ENCODE measurements at places on chromosomes 4 and X.

DNA sequence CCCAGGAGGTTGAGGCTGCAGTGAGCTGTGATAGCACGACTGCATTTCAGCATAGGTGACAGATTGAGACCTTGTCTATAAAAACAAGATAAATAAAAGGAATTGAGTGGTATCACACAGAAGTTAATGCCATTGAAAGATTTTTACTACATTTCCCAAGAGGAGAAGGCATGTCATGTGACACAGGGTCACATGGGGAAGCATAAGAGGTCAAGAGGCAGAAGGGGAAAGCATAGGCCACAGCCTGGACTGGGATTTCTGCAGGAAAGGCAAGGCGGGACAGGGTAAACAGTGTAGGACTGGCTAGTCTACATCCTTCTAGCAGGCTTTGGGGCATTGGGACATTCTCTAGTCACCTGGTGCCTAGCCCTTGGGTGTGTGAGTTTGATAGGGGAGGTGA lies 88.6 kb downstream of the PDGFRA start:
- DNase-seq: no peak

- DNase-seq: no peak
These were observed 130.2 kb upstream of the FAM9B start for GRCh38 chrX:9164086-9164485.

GRCh38 chr4:115844180-115844579 lies 730.8 kb upstream of the NDST4 start:
- DNase-seq: no peak

DNA sequence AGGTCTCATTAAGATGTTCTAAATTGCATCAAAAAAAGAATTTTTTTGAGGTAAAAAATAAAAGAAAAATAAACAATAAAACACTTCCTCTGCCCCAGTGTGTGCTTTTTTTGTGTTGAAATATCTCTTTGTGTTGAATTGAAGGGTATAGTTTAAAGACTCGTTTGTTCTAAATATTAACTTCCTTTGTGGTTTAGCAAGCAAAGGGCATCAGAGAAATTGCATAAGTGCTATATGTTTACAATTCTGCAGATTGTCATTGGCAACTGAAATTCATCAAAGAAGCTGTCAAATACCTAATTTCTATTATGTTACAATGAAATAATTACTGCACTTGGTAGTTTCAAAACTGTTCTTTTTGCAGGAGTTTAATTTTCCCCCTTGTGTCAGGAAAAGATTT lies 260.5 kb downstream of the DKK2 start:
- DNase-seq: no peak

- DNase-seq: no peak
These were observed 141.5 kb upstream of the RBPJ start for GRCh38 chr4:26179316-26179760.

DNA sequence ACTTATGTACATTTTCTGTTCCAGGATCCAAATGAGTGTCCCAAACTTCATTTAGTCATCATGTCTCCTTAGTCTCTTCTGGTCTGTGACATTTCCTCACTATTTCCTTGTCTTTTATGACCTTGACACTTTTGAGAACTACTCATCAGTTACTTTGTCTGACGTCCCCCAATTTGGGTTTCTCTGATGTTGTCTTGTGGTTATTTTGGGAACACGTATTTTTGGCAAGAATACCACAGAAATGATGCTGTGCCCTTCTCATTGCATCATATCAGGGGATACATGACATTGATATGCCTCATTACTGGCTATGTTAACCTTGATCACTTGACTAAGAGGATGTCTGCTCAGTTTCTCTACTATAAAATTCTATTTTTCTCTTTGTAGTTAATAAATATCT lies 308.8 kb downstream of the ZNF674 start:
- no peak for DNase-seq

DNA sequence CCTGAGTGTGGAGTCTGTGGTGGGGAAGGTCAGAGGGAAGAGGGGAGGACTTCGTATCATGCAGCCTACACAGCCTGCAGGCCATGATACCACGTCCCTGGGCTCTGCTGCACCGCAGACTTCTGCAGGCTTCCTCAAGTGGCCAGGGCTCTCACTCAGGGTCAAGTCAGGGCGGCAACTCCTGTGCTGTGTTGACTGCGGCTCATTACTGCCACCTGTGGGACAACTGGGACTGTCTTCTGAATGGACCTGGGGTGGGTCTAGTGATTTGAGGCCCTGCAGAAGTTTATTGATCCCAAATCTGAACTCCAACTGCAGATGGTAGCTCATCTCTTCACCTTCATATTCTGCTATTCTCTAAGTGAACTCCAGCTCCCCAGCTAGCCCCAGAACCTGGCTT lies 167.1 kb downstream of the NSUN7 start:
- peak; percentile 35 for DNase-seq

- DNase-seq: no peak
These were observed 1279.7 kb upstream of the ADGRL3 start for GRCh38 chr4:59920416-59920815.

GRCh38 chr4:56286763-56287162 lies 100.5 kb downstream of the AASDH start:
- no peak for DNase-seq

DNA sequence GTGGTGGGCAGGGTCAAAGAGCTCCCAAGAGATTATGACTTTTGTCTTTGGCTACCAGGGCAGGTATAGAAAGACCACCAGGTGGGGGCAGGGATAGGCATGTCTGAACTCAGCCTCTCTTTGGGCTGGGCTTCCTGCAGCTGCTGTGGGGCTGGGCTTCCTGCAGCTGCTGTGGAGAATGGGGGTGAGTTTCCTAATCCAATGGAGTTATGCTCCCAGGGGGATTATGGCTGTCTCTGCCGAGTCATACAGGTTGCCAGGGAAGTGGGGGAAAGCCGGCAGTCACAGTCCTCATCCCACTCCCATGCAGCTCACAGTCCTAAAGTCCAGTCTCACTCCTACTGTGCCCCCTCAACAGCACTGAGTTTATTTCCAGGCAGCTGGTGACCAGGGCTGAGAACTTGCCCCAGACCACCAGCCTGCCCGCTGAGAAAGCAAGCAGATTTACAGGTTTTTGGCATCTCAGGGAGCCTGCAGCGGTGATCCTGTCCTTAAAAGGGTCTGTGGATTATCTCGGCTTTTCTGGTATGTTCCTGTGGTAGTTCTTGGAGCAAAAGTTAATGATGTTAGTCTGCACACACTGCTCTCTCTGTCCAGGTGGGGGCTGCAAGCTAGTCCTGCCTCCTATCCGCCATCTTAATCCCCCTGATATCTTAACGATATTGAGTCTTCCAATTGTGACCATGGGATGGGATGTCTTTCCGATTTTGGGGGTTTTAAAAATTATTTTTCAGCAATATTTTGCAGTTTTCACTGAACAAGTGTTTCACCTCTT lies 133.4 kb downstream of the RTL9 start:
- no peak for DNase-seq

GRCh38 chr4:184960505-184960971 lies 57.8 kb upstream of the HELT start:
- DNase-seq: no peak

DNA sequence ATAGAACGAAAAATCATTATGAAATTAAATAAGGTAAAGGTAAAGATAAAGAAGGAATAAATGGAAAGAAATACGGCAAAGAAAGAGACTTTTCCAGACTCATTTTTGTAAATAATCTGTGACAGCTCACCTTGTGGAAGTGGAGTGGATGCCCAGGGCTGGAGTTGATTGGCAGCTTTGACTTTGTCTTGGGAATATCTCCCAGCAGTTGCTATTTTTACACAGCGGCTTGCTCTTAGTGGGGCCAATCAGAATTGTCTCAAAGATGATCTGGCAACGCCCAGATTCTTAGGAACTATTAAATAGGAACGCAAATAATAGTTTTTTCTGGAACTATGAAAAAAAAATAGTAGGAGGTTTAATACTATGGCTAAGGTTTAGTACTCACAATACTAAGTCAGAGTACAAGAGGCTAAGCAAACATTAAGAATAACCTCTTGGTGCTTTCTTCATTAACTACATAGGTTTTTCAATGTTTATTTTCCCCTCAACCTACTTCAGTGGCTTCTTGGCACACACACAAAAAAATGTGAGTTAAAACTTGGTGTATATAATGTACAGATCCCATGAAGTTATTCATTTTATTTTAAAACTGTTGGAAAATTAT lies 132.7 kb downstream of the TRAM1L1 start:
- no peak for DNase-seq

DNA sequence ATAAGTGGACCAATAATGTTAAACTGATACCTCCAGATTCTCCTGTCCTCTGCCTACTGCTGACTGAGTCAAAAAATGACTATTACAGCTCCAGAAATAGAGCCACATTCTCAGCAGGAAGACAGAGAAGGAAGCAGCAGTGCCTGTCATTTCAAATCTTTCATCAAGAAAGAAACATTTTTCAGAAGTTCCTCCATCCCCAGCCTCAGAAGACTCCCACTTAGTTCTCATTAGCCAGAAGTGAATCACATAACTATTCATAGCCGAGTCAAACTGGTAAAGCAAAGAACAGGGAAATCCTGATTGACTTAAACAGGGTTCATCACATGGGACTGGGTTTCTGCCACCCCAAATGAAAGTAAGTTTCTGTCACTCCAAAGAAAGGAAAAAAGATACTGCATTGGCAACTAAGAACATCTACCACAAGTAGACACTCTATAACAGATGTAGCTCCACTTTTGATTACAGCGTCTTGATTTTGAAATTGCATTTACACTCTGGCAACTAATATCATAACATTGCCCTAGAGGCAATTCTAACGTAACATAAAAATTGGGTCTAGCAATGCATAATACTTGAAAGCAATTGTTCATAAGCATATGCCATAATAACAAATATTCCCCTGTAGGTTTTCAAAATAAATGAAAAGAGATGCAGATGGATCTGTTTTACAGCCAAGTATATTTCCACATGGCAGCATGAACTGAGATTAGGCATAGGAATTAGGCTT lies 599.8 kb downstream of the GALNTL6 start:
- no peak for DNase-seq

- no peak for DNase-seq
These were observed 201.5 kb upstream of the KLF3 start for GRCh38 chr4:38462367-38463055.

DNA sequence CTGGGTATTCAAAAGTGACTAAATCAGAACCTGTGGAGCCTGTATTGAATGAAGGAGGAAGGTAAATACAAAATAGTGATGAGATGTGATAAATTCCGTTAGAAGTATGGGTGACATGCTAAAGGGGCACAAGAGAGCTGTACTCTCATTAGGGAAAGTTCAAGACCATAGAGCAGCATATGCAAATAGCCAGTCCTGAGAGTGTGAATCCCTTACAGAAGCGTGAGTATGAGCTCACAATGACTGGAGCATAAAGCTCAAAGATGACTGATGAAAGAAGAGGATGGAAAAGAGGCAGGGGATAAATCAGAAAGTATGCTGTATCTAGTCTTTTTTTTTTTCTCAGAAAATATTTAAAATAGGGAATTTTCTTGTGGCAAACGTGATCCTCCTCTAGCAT lies 12.1 kb upstream of the NPFFR2 start:
- no peak for DNase-seq

GRCh38 chr4:108010167-108010566 lies 20.5 kb downstream of the HADH start:
- no peak for DNase-seq

DNA sequence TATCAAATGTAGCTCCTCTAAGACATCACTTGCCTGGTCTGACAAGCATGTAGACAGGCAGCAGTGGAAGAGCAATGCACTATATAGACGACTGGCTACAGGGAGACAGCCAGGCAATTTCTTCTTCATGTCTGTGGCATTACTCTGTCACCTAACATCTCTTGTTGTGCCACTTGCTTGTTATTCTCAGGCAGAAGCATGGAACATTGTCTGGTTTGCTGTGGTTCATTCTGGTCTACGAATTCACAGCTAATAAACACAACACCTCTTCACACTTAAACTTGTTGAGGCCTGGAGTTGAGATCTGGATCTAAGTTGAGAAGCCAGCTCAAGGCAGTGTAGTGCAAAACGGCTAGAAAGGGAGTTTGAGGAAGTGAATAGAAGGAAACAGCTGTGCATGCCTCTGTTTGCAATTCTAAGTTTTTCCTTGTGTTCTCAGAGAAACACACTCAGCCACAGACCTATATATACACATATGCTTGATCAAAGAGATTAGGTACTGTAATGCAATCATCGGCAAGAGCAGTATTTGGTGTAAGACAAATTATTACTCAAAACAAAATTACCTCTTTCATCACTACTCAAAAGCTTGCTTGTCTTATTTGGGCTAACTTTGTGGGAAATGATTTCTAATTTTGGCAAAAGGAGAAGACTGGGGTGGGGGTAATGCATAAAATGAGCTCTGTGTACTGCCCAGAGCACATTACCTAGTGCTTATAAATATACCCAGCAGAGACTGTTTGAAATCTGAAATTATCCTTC lies 243.8 kb downstream of the PPP3CA start:
- no peak for DNase-seq

- DNase-seq: no peak
These were observed 141.7 kb upstream of the SCML1 start for GRCh38 chrX:17595456-17596035.

- no peak for DNase-seq
These were observed 6.7 kb upstream of the KIT start for GRCh38 chr4:54651050-54651449.

- no peak for DNase-seq
These were observed 168.1 kb upstream of the SLC7A11 start for GRCh38 chr4:138410266-138410665.

GRCh38 chrX:48590203-48591103 lies 6.8 kb upstream of the WDR13 start:
- DNase-seq: no peak

GRCh38 chr4:74038425-74039314 lies at the start of gene CXCL3:
TSS of gene CXCL3 (minus strand) at chr4:74038689. CDS start at chr4:74038611, 78 bp downstream.
- DNase-seq: peak; percentile 51

- no peak for DNase-seq
These were observed 5.1 kb upstream of the TLL1 start for GRCh38 chr4:165867961-165868360.

GRCh38 chr4:117773064-117773936 lies 261.0 kb upstream of the NDST3 start:
- no peak for DNase-seq

DNA sequence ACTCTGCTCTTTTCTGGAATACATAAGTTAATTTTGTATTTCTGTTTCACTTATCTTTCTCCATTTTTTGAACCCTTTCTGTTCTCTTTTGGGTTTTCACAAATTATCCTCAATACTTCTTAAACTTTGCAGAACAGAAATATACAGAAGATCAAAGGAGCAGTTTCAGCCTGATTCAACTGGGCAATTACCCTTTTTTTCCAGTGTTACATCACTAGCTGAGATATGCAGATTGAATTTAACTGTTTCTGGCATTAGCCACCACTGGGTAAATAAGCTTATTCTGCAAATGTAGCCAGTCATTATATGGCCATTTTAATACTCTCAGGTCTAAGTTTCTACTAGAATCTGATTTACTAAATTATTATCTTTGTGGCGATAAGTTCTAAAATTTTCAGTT lies 66.9 kb upstream of the GRID2 start:
- no peak for DNase-seq

All from ovary (tissue), 10 donors.